Activated naive CD8-positive, alpha-beta T cell treated with anti-CD3 and anti-CD28 coated beads for 36 hours (primary cell): ENCODE measurements at places on chromosomes 7 and 10. TPM values are rescaled to one million over a fixed set of nuclear protein-coding genes. Genes with fewer than 3 reads are reported as not detected.

Gene MUC3A
- not detected for total RNA-seq

Gene ATE1
- total RNA-seq: 24.6 TPM

Gene ENTPD1
- total RNA-seq: 0.99 TPM

Gene GPR15LG
- total RNA-seq: not detected

Gene C10orf62
- total RNA-seq: not detected
